SJSA1 (cell line): ENCODE measurements at places on chromosomes 3 and 15. TPM values are rescaled to one million over a fixed set of nuclear protein-coding genes. Genes with fewer than 3 reads are reported as not detected.
A peak's percentile ranks its signal among the peaks of the same experiment; 100 is the strongest.

- no peak overlapping the region for H3K27ac ChIP-seq
- DNase-seq = no peak
- no peaks in the 10 kb centered on the region for H3K4me1 ChIP-seq
- H3K36me3 ChIP-seq = no peaks in the 10 kb centered on the region
- H3K4me3 ChIP-seq = no peak overlapping the region
Measured at GRCh38 chr3:147816752-147817151, 407.6 kb downstream of the ZIC1 start.

DNA sequence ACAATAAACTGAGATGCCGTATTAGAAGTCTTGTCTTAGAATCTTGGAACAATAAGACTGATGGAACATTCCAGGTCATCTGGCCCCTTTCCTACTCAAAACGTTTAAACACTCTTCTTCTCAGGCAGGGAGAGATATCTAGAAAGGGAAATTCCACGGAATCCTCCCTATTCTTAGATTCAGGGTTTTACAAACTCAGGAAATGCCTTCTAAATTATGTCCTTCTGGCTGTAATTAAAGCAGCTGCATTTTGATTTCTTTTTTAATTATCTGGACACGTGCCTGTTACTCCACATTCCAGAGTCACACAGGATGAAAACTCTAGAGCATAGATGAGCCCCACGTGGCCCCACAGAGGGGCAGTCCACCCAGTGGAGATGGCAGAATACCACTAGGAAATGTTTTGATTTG lies 41.5 kb upstream of the MTMR10 start:
- H3K4me3 ChIP-seq = no peak overlapping the region
- peaks cover 23% of the 10 kb centered on the region for H3K4me1 ChIP-seq

DNA sequence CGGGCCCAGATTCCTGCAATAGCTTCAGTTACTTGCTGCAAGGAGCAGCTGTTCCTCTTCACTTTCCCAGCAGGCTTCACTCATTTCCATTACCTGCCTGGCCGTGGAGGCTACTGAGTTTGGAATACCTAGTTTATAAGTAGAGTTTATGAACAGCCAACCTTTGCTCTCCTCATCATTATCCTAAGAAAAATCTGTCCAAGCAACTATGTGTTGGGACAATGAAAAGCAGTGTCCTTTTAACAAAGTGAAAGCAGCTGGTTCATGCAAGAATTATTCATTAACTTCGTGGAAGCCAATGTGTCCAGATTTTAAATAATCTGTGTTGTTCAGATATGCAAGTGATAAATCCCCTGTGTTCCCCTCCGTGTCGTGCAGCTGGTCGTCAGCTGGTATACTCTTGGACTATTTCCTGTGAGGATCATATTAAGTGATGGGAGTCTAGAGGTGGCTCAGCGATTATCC lies 39.3 kb upstream of the SSR3 start:
- no peak overlapping the region for H3K27ac ChIP-seq
- no peak overlapping the region for H3K4me3 ChIP-seq
- H3K4me1 ChIP-seq = no peaks in the 10 kb centered on the region
- H3K36me3 ChIP-seq = no peaks in the 10 kb centered on the region
- no peaks in the 10 kb centered on the region for H3K27me3 ChIP-seq
- no peak for DNase-seq

- peaks cover 19% of the 10 kb centered on the region for H3K4me1 ChIP-seq
- H3K36me3 ChIP-seq = no peaks in the 10 kb centered on the region
- no peak for DNase-seq
- peak within 1 kb of the TSS; percentile 43 for H3K4me3 ChIP-seq
- no peaks in the 10 kb centered on the region; the same call in 1 of the 2 replicates for H3K27me3 ChIP-seq
Measured at GRCh38 chr3:195907934-195908693, at the start of gene TNK2. Gene TNK2, minus strand, starts transcription at chr3:195908551. Its CDS starts 19,963 bp downstream, at chr3:195888588.

DNA sequence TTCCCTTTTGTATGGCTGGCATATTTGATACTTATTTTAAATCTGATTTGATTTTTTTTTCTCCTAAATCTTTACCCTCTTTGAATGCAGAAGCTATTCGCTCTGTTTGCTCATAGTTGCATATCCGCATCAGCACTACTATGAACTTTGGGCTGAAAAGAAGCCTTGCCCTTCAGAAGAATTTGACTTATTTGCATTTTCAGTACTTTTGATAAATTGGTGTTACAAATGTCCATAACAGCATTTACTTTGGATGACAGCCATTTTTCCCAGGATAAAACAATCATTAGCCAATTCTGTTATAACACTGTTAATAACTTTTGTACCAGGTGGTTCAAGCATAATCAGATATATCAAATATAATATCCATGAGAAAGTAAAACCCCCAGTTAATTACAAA lies 129.5 kb downstream of the PLCL2 start:
- H3K36me3 ChIP-seq = peaks cover 7% of the 10 kb centered on the region; the same call in 1 of the 2 replicates
- no peak overlapping the region for H3K27ac ChIP-seq
- H3K27me3 ChIP-seq = no peaks in the 10 kb centered on the region
- no peak overlapping the region for H3K4me3 ChIP-seq
- DNase-seq = no peak

The SIDT1 gene
- not detected in 2 replicates for total RNA-seq

The TTBK2 gene
- total RNA-seq = 5.9 and 12.4 TPM in 2 replicates

DNA sequence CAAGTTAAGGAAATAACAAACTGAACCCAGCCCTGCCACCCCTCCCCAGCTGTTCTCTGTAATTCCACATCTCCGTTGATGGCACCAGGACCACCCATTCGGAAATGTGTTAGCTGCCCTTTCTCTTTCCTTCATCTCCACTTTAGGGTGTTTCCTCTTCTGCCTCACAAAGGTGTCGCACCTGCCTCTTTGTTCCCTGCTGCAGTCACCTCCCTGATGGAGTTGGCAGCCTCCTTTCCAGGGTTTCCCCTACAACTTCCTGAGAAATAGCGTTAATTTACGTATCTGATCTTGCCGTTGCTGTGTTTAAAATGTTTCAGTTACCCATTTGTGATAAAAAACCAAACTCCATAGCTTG lies 57.3 kb downstream of the GPR171 start:
- H3K36me3 ChIP-seq = no peaks in the 10 kb centered on the region
- H3K27ac ChIP-seq = no peak overlapping the region
- H3K27me3 ChIP-seq = peaks cover 14% of the 10 kb centered on the region
- no peak overlapping the region for H3K4me3 ChIP-seq
- peaks cover 7% of the 10 kb centered on the region for H3K4me1 ChIP-seq

GRCh38 chr3:98612996-98613517 lies 19.6 kb upstream of the CPOX start:
- DNase-seq = no peak
- no peaks in the 10 kb centered on the region for H3K4me1 ChIP-seq
- H3K27me3 ChIP-seq = 0 out of 2 replicates have a peak, but pooled peaks cover 3% of the 10 kb centered on the region
- no peaks in the 10 kb centered on the region for H3K36me3 ChIP-seq
